ENCODE measurements at places on chromosomes 4 and X.

- DNase-seq, result peak; percentile 58
These were observed at the start of gene KCTD8 for GRCh38 chr4:44448521-44449461. Gene KCTD8 (minus strand): TSS chr4:44448809.

GRCh38 chr4:31613946-31614623 lies 893.9 kb downstream of the PCDH7 start:
- no peak for DNase-seq

- no peak for DNase-seq
These were observed 394.0 kb upstream of the TEX13C start for GRCh38 chrX:124925681-124926080.

DNA sequence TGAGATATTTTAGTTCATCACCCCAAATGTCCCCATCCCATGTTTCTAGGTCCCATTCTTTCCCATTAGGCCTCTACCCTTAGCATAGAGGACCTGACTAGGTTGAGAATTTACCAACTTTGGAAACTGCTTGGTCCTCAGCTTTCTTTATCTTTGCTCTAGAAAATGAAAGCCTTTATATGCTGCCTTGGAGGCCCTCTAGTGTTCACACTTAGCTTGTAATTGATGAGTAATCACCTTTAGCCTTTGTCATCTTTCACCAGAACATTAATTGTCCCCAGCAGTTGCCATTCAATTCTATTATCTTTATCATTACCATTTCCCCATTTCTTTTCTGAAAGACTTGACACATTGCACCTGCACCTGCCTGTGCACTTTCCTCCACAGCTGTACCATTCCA lies 589.2 kb upstream of the NR3C2 start:
- peak; percentile 18 for DNase-seq

- DNase-seq, result no peak
These were observed 60.1 kb downstream of the GRIA2 start for GRCh38 chr4:157280673-157281072.

- DNase-seq, result no peak
These were observed 26.4 kb upstream of the TTC29 start for GRCh38 chr4:146972036-146972435.

- DNase-seq, result no peak
These were observed 76.5 kb upstream of the PLAC8 start for GRCh38 chr4:83191026-83191425.

- DNase-seq, result no peak
These were observed 9.8 kb upstream of the RTL5 start for GRCh38 chrX:72141372-72142004.

- DNase-seq, result no peak
These were observed 160.3 kb downstream of the AFAP1 start for GRCh38 chr4:7779432-7779768.

DNA sequence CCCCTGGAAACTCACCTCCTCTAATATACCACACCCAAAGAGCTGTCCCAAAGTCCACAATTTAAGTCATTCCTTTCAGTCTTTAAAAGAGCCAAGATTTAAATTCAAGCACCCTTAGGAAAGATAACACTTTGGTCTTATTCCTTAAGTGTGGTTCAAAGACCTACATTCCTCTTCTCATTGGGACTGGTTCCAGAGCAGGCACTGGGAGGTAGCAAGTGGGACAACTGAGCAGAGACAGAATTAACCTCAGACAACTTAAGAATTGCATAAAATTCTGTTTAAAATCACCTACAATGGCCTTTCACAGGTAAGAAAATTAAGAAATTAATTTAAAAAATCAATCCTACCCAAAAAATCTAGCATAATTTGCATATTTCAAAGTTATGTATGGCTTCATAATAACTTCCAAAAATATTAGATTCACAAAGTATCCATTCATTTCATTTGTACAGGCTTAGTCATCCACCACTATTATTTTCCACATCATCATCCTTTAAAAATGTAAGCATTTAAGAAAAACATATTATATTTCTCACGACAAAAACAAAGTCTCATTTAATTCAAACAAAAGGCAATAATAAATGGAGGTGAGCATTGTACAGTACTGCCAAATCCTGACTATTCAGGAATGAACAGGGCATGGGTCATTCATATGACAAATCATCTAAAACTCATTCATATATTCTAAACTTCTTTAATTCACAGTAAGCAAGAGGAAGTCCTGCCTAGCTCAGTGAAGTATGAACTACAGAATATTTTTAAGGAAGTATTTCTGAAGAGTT lies 13.6 kb downstream of the PRSS12 start:
- no peak for DNase-seq

GRCh38 chr4:148651991-148652390 lies 209.8 kb upstream of the NR3C2 start:
- DNase-seq, result no peak

- DNase-seq, result no peak
These were observed 30.0 kb downstream of the ITM2A start for GRCh38 chrX:79336869-79337815.

- no peak for DNase-seq
These were observed 473.3 kb downstream of the GABRG1 start for GRCh38 chr4:45650545-45650944.

GRCh38 chr4:15884666-15885065 lies 53.9 kb downstream of the FGFBP1 start:
- no peak for DNase-seq

- no peak for DNase-seq
These were observed 39.2 kb upstream of the TLR3 start for GRCh38 chr4:186029571-186030398.

DNA sequence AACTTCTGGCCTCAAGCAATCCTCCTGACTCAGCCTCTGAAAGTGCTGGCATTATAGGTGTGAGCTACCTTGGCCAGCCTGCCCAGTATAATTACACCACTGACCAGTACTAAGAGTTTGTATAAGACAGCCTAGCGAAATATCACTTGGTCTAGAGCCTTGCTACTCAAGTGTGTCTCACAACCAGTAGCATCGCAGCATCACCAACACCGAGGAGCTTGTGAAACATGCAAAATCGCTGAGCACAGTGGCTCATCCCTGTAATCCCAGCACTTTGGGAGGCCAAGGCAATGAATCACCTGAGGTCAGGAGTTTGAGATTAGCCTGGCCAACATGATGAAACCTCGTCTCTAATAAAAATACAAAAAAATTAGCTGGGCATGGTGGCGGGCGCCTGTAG lies 102.0 kb upstream of the GATB start:
- DNase-seq, result no peak

Data from iPS DF 6.9 (cell line).